ENCODE measurements at places on chromosomes 2 and 18.

DNA sequence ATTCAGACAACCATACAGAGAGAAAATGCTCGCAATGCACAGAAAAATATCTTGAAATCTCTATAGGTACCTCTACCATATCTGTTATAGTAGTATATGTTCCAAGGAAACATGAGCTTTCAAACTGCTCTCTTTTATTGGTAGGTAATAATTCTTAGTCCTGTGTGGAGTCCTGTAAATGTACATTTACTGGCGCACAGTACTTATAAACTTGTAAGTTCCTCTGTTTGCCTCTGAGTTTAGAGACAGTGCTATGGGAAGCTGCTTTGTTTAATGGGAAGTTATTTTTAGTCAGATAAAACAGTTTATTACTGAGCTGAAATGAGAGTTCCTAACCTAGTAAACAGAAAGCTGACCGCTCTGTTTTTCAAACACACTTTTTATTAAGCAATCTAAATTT lies 52.7 kb downstream of the CCDC93 start:
- no peak for DNase-seq

DNA sequence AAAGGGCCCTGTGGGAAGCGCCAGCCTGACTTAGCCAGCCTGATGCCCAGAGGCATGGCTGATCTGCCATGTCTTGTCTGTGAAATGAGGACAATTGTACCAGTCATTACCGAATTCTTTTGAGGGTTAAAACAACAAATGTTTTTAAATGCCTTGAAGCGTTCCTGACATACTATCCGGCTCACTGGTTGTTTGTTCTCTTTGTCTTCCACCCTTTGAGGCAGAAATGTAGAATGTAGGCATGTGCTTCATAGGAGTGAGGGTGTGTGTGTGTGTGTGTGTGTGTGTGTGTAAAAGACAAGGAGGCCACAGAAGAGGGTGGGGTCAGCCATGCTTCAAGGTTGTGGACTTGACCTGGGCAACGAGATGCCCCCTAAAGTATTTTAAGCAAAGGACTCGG lies 35.5 kb downstream of the TGFBRAP1 start:
- DNase-seq, result no peak

DNA sequence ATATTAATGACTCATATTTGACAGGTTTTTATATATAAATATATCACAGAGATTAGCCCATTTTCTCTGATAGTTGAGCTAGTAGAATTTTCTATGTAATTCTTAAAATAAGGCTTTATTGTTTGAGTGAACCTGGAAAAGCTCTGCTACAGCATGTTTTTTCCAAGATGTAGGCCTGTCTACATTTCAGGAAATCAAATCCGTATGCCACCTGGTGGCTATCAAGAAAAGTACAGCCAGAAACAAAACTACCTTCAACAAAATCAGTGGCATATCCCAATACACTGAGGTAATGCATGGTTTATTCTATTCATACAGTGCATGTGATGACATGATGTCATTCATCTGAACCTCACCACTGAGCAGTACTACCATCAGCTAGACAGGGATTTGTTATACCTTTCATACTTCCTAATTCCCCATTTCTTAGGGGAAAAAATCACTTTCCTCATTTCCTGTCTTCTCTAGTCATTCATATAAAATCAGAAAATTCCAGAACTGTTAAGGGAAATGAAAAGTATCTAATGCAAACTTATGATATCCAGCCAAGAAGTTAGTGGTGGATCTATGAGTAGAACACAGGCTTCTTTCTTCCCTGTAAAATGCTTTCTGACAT lies 310.4 kb upstream of the SYT4 start:
- DNase-seq, result no peak

- no peak for DNase-seq
These were observed 76.6 kb downstream of the GALNT1 start for GRCh38 chr18:35658112-35658511.

- no peak for DNase-seq
These were observed 379.8 kb downstream of the TSN start for GRCh38 chr2:122135021-122135937.

DNA sequence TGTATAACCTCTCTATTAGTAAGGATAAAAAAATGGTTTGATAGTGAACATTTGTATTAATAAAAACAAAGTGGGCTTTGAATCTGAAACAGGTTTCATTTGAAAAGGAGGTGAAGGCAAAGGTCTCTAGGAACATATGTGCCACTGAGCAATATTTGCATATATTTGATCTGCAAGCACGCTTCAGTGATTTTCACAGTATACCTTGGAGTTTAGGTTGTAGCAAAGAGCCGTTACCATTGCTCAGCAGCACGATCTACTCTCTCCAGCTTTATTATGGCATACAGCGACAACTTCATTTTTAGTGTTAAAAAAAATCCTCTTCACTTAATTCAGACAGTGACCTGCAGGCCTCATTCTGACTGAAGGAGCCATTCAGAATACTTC lies 75.8 kb upstream of the ZEB2 start:
- DNase-seq, result no peak

DNA sequence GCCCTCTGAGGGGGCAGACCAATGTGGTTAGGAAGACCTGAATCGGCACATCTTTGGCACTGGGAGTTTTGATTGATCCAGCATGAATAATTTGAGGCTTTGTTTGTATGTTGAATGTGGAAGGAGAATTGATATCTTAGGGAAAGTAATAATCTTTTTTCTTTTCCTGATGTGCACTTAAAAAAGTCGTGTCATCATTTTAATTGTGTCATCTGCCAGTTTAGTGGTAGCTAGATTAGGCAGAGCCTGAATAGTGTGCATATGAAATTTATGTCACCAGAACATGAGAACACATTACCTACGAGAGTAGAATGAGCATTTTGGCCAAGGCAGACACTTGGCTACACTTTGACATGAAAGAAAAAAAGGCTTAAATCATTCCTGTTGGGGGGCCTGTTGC lies 79.5 kb downstream of the KIF5C start:
- DNase-seq, result no peak
